ENCODE measurements at places on chromosomes 6 and 20.

GRCh38 chr20:36824142-36824940 lies 50.8 kb upstream of the DSN1 start:
- no peaks in the 10 kb centered on the region for H3K27me3 ChIP-seq
- no peaks in the 10 kb centered on the region for H3K36me3 ChIP-seq
- no peak overlapping the region for H3K27ac ChIP-seq

DNA sequence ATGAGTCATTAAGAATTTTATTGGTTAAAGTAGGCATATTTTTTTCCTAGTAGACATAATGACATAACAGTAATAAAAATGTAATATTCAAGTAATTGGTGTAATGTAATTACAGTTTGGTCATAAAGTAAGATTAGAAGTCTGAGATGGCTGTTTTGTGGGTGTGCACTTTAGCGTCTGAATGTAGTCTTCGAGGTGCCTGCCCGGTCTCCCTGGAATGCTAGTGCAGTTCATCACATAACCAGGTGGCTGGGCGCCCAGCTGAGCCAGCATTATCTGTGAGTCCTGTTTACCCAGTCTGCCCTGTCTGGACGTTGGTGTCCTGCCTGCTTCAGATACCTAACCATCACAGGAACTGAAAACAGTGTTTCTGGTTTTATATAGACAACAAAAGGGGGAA lies 419.1 kb downstream of the CDC5L start:
- H3K27ac ChIP-seq: no peak overlapping the region
- H3K4me3 ChIP-seq: no peak overlapping the region
- H3K27me3 ChIP-seq: no peaks in the 10 kb centered on the region
- DNase-seq: no peak
- peaks cover 11% of the 10 kb centered on the region for H3K4me1 ChIP-seq

DNA sequence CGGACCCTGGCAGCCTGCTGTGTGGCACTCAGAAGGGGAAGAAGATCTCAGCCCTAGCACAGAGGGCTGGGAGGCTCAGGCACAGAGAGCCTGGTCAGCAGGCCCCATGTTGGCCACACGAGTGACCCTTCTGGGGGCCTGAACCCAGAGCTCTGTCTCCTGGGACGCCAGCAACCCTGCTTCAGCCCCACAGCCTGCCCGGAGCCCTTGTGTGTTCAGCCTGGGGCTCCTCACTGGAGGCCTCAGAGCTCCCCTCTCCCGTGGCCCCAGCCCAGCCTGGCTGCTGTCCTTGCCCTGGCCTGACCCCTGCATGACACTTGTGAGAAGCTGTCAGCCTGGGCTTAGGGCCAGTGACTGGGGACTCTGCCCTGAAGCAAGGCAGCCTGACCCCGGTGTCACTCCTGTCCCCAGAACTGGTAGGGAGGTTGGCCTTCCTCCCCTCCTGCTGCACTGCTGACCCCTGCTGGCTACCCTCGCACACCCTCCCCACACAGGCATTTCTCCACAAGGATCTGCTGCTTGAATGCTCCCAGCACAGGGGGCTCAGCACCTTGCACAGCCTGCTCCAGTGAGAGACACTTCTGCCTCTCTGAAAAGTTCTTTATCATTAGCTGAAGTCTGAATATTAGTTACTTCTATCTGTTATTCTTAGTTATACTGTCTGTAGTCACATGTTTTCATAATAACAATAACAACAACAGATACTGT lies 15.4 kb upstream of the IP6K3 start:
- DNase-seq: peak; percentile 67
- no peak overlapping the region for H3K27ac ChIP-seq
- no peaks in the 10 kb centered on the region for H3K36me3 ChIP-seq

DNA sequence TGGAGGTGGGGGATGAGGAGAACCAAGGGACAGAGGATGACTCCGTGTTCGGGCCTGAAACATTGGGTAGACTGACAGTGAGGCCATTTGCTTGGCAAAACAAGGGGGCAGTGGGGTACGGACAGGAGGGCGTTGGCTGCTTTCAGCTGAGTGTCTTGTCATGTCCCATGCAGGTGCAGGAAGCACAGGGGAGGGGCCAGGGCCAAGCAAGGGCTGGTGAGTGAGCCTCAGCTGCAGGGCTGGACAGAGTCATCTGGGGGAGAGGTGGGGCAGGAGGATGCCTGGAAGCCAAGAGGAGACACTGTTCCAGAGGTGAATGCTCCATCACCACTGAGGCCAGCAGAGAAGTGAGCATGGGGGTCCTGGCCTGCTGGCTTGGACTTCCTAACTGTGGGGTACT lies 78.4 kb downstream of the ERMARD start:
- no peaks in the 10 kb centered on the region for H3K36me3 ChIP-seq
- peaks cover 42% of the 10 kb centered on the region for H3K27me3 ChIP-seq
- no peak overlapping the region for H3K27ac ChIP-seq
- peaks cover 4% of the 10 kb centered on the region for H3K4me1 ChIP-seq
- no peak overlapping the region for H3K4me3 ChIP-seq

- DNase-seq: no peak
- H3K4me3 ChIP-seq: no peak overlapping the region
Measured at GRCh38 chr6:107535626-107536025, 45.7 kb downstream of the SOBP start.

All from activated CD8-positive, alpha-beta T cell treated with anti-CD3 and anti-CD28 coated beads, Interleukin-2, amount 10 ng/mL, durations not matched to agents 7 days and 5 days (primary cell).